Osteoblast (primary cell): ENCODE measurements at places on chromosomes 11 and 22.

DNA sequence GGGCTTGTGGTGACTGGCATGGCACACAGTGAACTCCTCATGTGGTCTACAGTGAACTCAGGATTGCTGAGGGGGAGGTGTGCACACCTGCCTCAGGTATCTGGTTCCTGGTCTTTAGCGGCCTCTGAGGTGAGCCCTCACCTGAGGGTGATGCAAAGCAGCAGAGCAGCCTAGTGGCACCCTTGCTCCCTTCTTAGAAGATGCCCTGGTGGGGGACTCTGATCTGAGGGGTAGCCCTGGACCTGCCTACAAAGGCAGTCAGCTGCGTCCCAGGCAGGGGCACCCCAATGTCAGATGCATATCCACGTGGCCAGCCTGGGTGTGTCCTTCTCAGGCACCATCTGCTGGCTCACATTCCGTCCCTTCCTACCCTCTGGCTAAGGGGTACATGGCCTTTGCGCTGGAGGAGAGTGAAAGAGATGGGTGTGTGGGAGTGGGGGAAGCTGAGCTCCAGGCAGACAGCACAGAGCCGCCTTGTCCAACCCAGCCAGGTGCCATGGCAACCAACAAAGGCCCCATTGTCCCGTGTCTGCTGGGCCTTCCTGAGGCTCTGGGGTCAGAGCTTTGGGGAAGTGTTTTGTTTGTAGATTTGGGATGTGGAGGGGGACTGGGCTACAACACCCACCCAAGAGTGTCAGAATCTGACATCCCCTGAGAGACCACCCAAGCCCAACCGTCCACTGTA lies 5.8 kb downstream of the PLEKHB1 start:
- H3K27me3 ChIP-seq = peaks cover 7% of the 10 kb centered on the region
- H3K4me1 ChIP-seq = no peaks in the 10 kb centered on the region
- H3K4me3 ChIP-seq = no peak overlapping the region

GRCh38 chr22:19916941-19917340 lies 24.6 kb upstream of the COMT start:
- H3K4me1 ChIP-seq = no peaks in the 10 kb centered on the region
- no peak overlapping the region for H3K4me3 ChIP-seq
- H3K27ac ChIP-seq = no peak overlapping the region
- peak; percentile 56 for DNase-seq
- no peaks in the 10 kb centered on the region for H3K27me3 ChIP-seq
- peaks cover 34% of the 10 kb centered on the region for H3K36me3 ChIP-seq

- H3K27ac ChIP-seq = no peak overlapping the region
- no peaks in the 10 kb centered on the region for H3K27me3 ChIP-seq
- no peak overlapping the region for H3K4me3 ChIP-seq
- no peak for DNase-seq
- H3K36me3 ChIP-seq = no peaks in the 10 kb centered on the region
These were observed 16.9 kb upstream of the TMPRSS6 start for GRCh38 chr22:37126383-37126782.

DNA sequence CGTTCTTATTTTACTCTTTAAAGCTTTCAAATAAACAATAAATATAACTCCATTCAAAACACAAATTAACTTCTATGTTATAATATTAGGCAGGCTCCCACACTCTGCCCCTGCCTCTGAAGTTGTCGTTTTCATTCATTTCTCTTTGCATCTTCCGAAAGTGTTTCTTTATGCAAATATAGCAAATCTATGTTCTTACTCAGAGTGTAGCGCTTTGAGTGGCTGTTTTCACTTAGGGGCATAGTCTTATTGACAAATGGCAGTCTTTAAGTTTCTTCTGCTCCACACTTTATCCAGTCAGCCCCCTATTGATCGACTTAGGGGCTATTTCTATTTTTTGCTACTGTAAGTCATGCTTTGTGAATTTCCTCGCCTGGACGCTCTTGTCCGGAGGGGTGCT lies 45.3 kb upstream of the RTL6 start:
- no peak overlapping the region for H3K4me3 ChIP-seq
- DNase-seq = no peak
- H3K27ac ChIP-seq = no peak overlapping the region
- H3K27me3 ChIP-seq = peaks cover 9% of the 10 kb centered on the region

GRCh38 chr11:34345540-34345876 lies 12.3 kb downstream of the ABTB2 start:
- DNase-seq = no peak
- H3K4me3 ChIP-seq = peak overlapping the region; percentile 1
- H3K4me1 ChIP-seq = peaks cover 47% of the 10 kb centered on the region
- H3K36me3 ChIP-seq = no peaks in the 10 kb centered on the region
- no peaks in the 10 kb centered on the region for H3K27me3 ChIP-seq

DNA sequence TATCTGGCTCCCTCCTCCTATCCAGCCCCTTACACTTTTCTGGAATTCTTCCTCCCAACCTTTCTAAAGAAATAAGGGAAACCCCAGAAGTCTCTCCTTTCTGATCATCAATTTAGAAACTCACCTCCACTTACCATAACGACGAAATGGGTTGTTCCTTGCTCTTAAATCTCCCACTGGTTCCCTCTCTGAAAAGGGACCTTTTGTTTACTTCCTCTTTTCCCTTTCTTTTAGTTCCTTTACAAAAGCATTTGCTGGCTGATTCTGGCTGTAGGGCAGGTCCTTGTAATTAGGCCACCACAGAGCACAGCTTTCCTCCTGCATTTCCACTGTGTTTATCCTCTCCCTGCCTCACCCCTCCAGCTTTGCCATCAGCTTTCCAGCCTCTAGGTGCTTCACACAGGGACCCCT lies 12.0 kb downstream of the JAML start:
- H3K27ac ChIP-seq = no peak overlapping the region
- H3K4me1 ChIP-seq = no peaks in the 10 kb centered on the region
- H3K4me3 ChIP-seq = no peak overlapping the region
- H3K36me3 ChIP-seq = no peaks in the 10 kb centered on the region
- peaks cover 53% of the 10 kb centered on the region for H3K27me3 ChIP-seq
- no peak for DNase-seq

GRCh38 chr11:34614344-34615104 lies 6.4 kb upstream of the EHF start:
- no peaks in the 10 kb centered on the region for H3K27me3 ChIP-seq
- no peak overlapping the region for H3K4me3 ChIP-seq
- DNase-seq = no peak
- H3K27ac ChIP-seq = no peak overlapping the region
- peaks cover 7% of the 10 kb centered on the region for H3K4me1 ChIP-seq

- H3K4me3 ChIP-seq = peak overlapping the region; percentile 36
- peak overlapping the region; percentile 17 for H3K27ac ChIP-seq
- H3K27me3 ChIP-seq = no peaks in the 10 kb centered on the region
- H3K4me1 ChIP-seq = peaks cover 33% of the 10 kb centered on the region
- DNase-seq = no peak
These were observed 133.5 kb downstream of the RBFOX2 start for GRCh38 chr22:35894937-35895708.

DNA sequence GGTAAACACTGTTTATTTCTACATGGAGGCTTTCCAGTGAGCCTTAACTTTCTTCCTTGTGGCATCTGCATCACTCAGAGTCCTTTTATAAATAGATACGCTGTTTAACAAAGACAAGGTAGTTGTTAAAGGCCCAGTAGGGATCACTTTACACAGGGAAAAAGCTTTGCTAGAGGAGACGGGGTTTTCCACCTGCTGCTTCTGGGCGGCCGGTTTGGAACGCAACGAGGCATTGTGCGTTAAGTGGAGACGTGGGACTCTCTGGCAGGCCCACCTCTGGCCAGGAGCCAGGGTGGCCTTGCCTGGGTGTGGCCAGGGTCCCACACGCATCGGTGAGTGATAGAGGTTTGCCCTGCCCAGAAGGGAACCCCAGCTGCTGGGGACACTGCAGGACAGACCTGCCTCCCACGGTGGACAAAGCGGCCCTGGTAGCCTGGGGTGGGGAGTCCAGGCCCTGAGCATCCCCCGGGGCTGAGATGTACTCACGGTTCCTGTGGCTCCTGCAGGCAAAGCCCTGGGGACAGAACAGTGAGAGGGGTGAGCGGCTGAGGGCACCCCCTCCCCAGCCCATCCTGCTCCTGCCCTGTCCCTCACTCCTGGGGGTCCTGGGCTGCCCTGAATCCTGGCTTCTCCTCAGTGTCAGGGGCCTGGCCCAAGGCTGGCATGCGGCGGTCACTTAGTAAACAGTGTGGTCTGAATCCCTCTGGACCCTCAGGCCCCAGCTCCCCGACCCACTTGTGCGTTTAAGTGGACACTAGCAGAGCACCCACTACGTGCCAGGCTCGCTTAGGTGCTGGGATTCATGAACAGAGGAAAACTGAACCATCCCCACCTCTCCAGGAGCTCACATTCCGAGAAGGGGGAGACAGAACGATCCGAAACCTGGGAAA lies 4.2 kb downstream of the IL17REL start:
- no peak overlapping the region for H3K4me3 ChIP-seq
- H3K36me3 ChIP-seq = no peaks in the 10 kb centered on the region
- H3K27me3 ChIP-seq = peaks cover 35% of the 10 kb centered on the region
- no peaks in the 10 kb centered on the region for H3K4me1 ChIP-seq
- no peak overlapping the region for H3K27ac ChIP-seq
- peak; percentile 76 for DNase-seq

- H3K4me3 ChIP-seq = no peak overlapping the region
- no peak for DNase-seq
- H3K4me1 ChIP-seq = peaks cover 26% of the 10 kb centered on the region
- H3K27me3 ChIP-seq = no peaks in the 10 kb centered on the region
- no peak overlapping the region for H3K27ac ChIP-seq
- H3K36me3 ChIP-seq = peaks cover 46% of the 10 kb centered on the region
These were observed 66.0 kb upstream of the HORMAD2 start for GRCh38 chr22:30014244-30014643.

- no peaks in the 10 kb centered on the region for H3K36me3 ChIP-seq
- no peak overlapping the region for H3K27ac ChIP-seq
- DNase-seq = no peak
These were observed 23.5 kb upstream of the P2RY2 start for GRCh38 chr11:73194593-73194992.

DNA sequence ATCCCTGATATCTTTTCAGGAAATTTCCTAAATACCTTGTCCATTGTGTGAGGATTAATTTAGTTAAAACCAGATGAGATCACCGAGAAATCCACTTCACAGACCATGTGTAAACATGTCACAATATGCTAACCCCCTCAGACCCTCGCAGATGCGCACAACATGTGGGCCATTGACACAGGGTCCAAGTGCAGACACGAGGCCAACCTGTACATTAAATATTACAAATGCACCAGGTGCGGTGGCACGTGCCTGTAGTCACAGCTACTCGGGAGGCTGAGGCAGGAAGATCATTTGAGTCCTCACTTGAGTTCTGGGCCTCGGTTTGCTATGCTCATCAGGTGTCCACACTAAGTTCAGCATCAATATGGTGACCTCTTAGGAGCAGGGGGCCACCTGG lies 9.9 kb upstream of the TMPRSS4 start:
- DNase-seq = no peak
- no peak overlapping the region for H3K27ac ChIP-seq
- H3K27me3 ChIP-seq = no peaks in the 10 kb centered on the region
